Inflammatory macrophage treated with lipopolysaccharide for 4 hours (primary cell): ENCODE measurements at places on chromosomes 6 and 20.

DNA sequence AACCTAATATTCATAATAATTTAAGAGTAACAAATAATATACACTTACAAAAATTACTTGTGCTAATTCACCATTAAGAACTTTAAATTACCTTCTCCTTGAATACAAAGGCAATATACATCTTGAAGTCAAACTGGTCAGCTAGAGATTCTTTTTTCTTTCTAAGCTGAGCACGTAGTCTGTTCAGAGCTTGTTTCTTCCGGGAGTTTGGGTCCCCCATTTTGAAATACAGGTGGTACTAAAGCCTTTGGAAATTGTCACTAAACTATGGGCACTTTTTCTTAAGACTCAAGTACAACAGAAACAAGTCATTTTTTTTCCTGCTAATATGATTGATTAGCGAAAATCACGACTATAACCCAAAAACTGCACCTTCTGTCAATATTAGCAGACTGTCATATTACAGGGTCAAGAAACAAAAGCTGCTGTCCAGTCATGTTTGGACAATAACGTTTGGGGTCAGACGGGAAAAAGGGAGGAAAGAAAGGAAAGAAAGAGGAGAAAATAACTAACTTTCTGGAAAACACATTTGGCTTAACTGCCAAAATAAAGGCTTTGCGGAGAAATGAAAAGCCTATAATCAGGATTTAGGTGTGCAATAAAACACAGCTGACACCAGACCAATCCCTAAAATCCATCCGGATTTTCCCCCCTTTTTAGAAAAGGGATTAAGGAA lies 367 bp downstream of the C6orf62 start:
- peak; percentile 40 for DNase-seq

GRCh38 chr20:51462566-51463276 lies 79.8 kb downstream of the NFATC2 start:
- DNase-seq, result no peak

GRCh38 chr6:118775381-118775780 lies 118.6 kb upstream of the ASF1A start:
- DNase-seq, result no peak

GRCh38 chr6:147195510-147195909 lies 8.7 kb upstream of the STXBP5 start:
- DNase-seq, result peak; percentile 47

DNA sequence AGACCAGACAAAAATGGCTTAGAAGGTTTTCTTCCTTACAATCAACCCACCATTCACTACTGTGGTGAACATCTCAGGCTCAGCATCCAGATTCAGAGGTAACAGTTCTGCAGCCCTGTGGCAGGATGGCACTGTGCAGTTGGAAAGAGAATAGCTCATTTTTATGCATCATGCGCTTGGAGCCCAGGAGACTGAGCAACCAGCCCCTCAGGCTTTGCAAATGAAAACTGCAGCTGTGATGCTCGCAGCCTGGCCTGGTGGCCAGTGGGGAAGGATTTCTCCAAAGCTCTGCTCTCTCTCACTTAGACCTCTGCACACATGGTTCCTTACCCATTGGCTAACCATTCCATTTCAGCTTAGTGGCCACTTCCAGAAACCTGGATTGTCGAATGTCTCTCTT lies 45.8 kb downstream of the GABRR2 start:
- DNase-seq, result no peak

DNA sequence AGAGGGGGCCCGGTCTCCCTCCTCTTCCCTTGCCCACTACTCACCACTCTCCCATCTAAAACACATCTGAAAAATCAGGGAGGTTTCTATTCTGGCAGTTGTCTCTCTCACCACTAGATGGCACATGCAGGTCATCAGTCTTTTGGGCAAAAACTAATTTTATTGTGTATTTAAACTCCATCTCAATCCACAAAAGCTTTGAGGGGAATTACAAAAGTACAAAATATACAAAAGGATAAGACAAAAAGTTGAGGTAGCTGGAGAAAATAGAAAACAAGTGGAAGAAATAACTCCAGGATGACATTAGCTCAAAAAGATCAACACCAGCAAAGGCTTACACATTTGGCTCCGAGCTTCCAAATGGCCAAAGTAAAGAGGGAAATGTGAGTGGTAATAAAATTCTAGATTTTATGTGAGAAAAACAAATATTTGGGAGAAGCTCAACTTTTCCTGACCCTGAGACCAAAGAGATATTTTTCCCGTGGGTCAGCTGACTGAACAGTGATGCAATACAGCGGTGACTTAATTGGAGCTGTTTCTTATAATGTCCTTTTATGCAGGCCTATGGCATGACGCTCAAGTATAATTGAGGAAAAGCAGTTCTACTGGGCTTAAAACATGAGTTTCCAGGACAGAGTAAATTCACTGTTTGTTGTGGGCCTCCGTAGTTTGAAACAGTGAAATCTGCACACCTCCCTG lies 79.8 kb upstream of the CHD6 start:
- DNase-seq, result peak; percentile 45

- peak; percentile 95 for DNase-seq
Measured at GRCh38 chr6:153092082-153093013, 38.7 kb downstream of the RGS17 start.

GRCh38 chr6:53411451-53411850 lies 62.7 kb upstream of the ELOVL5 start:
- DNase-seq, result no peak

DNA sequence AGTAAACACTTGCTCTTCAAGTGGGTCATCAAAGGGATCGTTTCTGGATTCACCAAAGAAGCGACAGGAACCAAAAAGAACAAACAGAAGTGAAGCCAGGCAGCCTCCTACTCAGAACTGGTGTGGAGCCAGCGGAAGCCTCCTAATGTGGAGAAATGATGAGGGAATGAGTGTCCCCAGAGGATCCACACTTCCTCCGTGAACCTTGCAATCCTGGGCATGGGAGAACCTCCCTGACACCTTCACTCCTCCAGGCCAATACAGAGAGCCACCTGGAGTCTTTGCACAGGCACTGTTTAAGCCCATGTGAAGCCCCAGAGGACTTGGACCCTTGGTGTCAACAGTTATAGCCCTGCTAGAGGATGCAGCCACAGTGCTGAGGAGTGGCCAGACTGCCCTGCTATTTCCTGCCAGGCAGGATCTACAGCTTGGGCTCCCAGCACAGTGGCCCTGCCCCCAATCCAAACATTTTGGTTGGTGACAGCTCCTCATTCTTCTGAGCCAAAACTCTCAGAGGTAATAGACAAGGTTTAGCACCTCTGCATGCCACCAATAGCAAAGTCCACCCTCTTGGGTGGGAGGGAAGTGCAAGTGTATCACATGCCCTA lies 23.2 kb upstream of the SERINC1 start:
- DNase-seq, result no peak

- no peak for DNase-seq
Measured at GRCh38 chr6:106053484-106054205, 32.5 kb upstream of the PRDM1 start.

DNA sequence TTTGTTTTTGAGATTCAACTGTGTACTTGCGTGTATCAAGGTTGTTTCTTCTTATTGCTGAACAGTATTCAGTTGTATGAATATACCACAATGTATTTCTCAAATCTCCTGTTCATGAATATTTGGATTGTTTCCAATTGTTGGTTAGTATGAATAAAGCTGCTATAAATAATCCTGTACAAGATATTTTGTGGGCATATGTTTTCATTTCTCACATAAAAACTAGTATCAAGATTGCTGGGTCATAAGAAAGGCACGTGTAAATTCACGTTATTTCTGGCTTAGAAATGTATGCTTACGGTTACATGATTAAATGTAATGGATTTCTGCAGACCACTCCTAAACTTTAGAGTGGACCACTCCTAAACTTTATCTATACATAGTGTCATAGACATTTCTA lies 96.6 kb downstream of the BTBD3 start:
- DNase-seq, result no peak

DNA sequence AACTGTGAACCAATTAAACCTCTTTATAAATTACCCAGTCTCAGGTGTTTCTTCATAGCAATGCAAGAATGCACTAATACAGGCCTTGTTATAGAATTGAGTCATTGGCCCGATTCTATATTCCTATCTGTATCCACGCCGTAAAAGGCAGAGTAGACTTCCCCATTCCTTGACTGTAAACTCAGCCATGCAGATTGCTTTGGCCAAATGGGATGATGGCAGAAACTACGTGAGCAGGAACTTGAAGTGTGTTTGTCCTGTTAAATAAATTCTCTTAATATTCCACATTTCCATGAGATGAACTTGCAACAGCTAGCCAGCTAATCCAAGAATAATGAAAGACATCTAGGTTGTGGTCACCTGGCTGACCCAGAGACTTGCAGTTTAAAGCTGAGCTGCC lies 3.9 kb upstream of the SAYSD1 start:
- no peak for DNase-seq

DNA sequence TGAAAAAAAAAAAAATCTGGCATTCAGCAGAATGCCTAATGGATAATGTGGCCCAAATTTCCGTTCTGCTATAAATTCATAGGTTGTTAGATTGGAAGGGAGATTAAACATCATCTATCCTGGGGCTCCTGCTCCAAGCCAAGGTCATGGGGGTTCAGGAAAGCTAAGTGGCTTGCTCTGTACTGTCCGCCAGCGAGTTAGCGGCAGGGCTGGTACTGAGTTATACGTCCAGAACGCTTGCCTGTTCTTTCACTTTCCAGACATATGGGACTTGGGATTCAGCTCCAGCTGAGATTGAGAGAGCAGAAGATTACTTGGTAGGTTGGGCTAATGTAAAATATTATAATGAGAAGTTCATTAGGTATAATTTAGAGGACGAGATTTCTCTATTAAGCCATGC lies 858 bp downstream of the RWDD1 start:
- DNase-seq, result peak; percentile 55

- no peak for DNase-seq
Measured at GRCh38 chr6:126140015-126140414, 153.7 kb downstream of the TRMT11 start.

GRCh38 chr6:139584599-139584998 lies 210.2 kb upstream of the CITED2 start:
- DNase-seq, result peak; percentile 27

GRCh38 chr20:62476056-62476838 lies 452 bp upstream of the GATA5 start:
- DNase-seq, result no peak

- DNase-seq, result peak; percentile 30
Measured at GRCh38 chr6:110158479-110158878, 21.0 kb downstream of the WASF1 start.

GRCh38 chr20:22815603-22816315 lies 219.4 kb upstream of the SSTR4 start:
- DNase-seq, result no peak

- no peak for DNase-seq
Measured at GRCh38 chr6:84546427-84546914, 217.9 kb downstream of the TBX18 start.

GRCh38 chr6:157689875-157690274 lies 133.2 kb upstream of the SNX9 start:
- no peak for DNase-seq

GRCh38 chr20:54431156-54431944 lies 44.0 kb upstream of the DOK5 start:
- DNase-seq, result no peak

- no peak for DNase-seq
Measured at GRCh38 chr6:167528976-167529375, 204.1 kb downstream of the TTLL2 start.

- no peak for DNase-seq
Measured at GRCh38 chr6:43733471-43734293, 36.3 kb upstream of the VEGFA start.

DNA sequence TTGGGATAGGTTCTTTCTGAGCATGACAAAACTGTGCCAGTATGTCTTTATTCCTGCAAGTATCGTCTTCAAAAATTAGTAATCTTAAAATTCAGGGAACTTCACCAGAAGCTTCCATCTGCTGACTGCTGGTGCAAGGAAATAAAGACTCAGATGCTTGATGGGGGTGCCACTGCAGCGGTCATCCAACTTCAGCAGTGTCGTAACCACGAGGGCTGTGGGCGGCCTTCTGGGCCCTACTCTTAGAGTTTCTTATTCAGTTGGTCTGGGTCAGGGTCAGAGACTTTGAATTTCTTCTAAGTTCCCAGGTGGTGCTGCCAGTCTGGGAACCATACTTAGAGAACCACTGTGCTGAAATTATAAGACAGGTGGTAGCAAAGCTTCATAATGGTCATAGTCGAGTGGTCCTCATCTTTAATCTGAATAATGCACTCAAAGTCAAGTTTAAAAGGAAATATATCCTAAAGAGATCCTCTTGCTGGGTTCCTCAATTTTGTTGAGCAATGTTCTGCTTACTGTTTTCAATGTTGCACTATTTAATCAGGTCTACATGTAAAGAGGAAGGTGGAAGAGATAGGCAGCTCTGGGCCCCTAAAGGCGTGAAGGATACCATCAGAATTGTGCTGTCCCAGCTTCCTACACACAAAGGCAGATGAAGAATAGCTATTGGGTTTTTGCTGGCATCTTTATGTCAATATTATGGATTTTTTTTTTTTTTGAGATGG lies 165.4 kb upstream of the GMDS start:
- DNase-seq, result peak; percentile 50

DNA sequence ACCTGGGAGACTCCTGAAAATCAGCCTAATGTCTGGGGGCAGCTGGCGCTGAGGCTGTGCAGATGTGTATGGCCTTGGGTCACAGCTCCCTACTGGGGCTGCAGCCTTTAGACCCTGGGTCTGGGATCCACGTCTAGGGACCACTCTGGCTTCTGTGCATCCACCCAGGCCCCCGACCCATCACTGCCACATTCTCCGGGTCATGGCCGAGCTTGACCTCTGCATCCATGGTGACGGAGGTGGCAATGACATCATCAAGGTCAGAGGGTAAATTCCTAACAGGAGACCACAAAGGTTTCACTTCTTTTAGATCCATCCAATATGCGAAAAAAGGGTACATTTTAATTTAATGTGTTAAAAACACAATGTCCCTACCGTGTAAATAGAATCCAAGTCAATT lies 14.5 kb upstream of the PCMTD2 start:
- no peak for DNase-seq

GRCh38 chr6:168724669-168725570 lies 283.9 kb downstream of the SMOC2 start:
- DNase-seq, result no peak

DNA sequence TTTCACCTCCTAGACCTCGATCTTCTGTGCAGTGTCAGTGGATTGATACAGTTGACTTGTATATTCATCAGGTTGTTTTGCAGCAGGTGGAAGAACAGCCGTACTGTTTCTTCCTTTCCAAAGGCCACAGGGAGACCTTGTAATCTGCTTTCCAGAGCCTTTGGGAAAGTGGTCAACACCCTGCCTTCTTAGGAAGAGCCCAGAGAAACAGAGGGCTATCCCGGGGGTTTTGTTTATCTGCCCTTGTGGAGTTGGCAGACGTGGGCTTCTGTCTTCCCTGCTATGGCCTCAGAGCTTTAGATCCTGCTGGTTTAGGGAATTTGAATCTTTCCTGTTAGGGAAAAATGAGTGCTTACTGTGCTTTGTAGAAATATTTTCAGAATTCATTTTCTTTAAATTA lies 19.6 kb downstream of the STX16 start:
- no peak for DNase-seq
